ENCODE measurements at places on chromosomes 5 and 9. TPM values are rescaled to one million over a fixed set of nuclear protein-coding genes. Genes with fewer than 3 reads are reported as not detected.

TRIP13 gene
- not detected for total RNA-seq

NUTM2G gene
- total RNA-seq = not detected

FOXD4L5 gene
- not detected for total RNA-seq

PIP5KL1 gene
- 4.6 TPM for total RNA-seq

ANKRA2 gene
- 17.6 TPM for total RNA-seq

IFNA21 gene
- not detected for total RNA-seq

NRARP gene
- total RNA-seq = 107 TPM

RNF183 gene
- 0.95 TPM for total RNA-seq

SPINK13 gene
- not detected for total RNA-seq

PPP2R2B gene
- total RNA-seq = 0.20 TPM

AMBP gene
- total RNA-seq = not detected

ARHGAP26 gene
- total RNA-seq = 61.3 TPM

SPINK6 gene
- total RNA-seq = not detected

ADAMTSL2 gene
- 0.68 TPM for total RNA-seq

CDC25C gene
- total RNA-seq = 0.32 TPM

WDR38 gene
- not detected for total RNA-seq

PHPT1 gene
- total RNA-seq = 69.7 TPM

SLC6A18 gene
- total RNA-seq = not detected

NR2F1-AS1 gene
- total RNA-seq = 3.7 TPM

PLPPR1 gene
- total RNA-seq = not detected

NR4A3 gene
- 0.82 TPM for total RNA-seq

OTULINL gene
- 6.2 TPM for total RNA-seq

FGFR4 gene
- 21.4 TPM for total RNA-seq

CER1 gene
- not detected for total RNA-seq
